ENCODE measurements at places on chromosomes 2 and 18.

DNA sequence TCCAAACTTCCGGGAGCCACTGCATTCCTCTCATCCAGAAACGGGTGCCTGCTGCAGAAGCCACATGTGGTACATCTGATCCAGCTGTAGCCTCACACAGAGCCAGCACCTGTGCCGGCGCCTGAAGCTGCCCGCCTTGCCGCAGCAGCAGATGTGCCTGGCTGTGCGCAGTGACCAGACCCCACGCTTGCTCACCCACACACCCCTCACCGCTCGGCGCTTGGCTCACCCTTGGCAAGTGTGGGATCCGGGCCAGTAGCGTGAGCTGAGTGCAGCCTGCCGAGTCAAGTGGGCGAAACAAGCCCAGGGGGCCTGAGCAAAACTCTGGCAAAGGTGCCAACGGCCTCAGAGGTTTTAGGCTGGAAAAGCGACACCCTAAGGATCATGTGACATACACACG is 220.1 kb upstream of the TMEFF2 start:
- no peak for DNase-seq

- DNase-seq: no peak
Measured at GRCh38 chr2:3073704-3074103, 303.9 kb downstream of the EIPR1 start.

GRCh38 chr18:77166523-77166922 is 33.9 kb upstream of the MBP start:
- DNase-seq: no peak

DNA sequence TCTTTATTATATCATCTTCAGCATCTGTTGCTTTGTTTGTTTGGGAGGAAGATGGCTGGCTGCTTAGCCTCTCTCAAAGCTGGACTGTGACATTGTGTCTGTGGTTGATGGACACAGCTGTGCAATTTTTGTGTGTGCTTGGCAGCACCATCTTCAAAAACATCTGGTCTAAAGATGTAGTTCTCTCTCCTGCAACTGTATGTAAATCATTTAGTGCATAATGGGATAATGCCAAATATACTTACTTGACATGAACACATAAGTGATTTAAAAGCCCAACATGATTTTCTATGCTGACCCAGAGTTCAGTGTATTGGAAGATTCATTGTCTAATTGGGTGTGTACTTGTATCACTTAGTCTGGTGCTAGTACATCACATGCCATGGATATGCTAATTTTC is 112.2 kb downstream of the MAP4K4 start:
- DNase-seq: no peak

GRCh38 chr2:104818264-104818663 is 35.7 kb upstream of the POU3F3 start:
- no peak for DNase-seq

- no peak for DNase-seq
Measured at GRCh38 chr18:34752056-34752455, 42.0 kb downstream of the DTNA start.

DNA sequence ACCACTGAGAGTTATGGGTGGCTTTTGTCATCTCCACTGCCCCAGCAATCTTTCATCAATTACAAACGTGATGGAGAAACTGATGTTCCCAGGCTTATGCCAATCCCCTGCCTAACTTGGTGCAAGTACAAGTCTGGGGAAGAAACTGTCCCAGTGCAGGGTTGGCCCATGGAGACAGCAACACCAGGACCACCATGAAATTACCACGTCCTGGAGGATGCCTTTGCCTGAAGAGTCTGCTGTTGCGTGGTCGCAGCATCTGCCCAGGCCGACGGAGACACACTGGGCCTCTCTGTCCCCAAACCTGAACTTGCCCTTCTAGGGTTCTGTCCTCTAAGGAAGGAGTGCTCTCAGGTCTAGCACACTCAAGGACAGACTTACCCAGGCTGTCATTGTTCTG is 496.8 kb upstream of the RAB6C start:
- no peak for DNase-seq

GRCh38 chr18:616380-616995 is 19.7 kb downstream of the CLUL1 start:
- DNase-seq: no peak

DNA sequence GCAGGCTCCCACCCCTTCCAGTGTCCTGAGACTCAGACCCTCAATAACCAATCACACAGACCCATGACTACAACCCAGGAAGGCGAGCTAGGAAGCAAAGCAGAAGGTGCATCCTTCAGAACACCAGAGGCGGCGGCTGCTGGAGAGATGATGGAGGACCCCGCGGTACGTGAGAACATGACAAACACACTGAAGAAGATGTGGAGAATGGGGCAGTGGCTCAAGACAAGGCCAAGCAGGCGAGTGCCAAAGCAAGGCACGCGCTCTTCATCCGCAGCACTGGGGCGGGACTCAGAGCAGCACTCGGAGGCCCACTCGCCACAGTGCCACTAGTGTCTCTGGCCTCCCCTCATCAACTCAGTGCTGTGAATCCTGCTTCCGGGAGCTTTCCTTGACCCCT is 13.7 kb downstream of the ERFE start:
- DNase-seq: no peak

DNA sequence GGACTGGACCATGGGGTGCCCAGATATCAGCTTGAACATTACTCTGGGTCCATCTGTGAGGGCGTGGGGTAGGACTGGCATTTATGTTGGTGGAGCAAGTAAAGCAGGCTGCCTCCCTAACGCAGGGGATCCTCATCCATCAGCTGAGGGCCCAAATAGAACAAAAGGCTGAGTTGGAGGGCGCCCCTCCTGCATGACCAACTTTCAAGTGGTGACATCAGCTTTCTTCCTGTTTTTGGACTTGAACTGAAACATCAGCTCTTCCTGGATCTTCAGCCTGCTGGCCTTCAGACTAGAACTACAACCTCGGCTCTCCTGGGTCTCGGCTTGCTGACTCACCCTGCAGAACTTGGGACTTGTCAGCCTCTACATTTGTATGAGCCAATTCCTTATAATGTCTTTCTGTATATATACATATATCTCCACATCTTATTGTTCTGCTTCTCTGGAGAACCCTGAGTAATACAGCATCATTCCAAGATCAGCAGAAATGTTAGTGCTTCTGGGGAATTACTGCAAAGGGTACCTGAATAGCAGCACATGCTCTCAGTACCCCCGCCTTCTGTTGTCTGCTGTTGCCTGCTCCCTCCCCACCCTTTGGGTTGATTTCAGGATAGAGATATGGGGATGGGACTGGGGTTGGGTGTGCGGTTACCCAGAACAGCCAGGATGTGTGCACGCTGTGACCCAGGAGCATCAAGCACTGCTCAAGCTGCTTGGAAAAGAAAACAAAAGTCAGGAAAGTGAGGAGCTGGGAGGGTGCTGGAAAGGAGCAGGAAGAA is 20.0 kb downstream of the TMEM127 start:
- DNase-seq: no peak

DNA sequence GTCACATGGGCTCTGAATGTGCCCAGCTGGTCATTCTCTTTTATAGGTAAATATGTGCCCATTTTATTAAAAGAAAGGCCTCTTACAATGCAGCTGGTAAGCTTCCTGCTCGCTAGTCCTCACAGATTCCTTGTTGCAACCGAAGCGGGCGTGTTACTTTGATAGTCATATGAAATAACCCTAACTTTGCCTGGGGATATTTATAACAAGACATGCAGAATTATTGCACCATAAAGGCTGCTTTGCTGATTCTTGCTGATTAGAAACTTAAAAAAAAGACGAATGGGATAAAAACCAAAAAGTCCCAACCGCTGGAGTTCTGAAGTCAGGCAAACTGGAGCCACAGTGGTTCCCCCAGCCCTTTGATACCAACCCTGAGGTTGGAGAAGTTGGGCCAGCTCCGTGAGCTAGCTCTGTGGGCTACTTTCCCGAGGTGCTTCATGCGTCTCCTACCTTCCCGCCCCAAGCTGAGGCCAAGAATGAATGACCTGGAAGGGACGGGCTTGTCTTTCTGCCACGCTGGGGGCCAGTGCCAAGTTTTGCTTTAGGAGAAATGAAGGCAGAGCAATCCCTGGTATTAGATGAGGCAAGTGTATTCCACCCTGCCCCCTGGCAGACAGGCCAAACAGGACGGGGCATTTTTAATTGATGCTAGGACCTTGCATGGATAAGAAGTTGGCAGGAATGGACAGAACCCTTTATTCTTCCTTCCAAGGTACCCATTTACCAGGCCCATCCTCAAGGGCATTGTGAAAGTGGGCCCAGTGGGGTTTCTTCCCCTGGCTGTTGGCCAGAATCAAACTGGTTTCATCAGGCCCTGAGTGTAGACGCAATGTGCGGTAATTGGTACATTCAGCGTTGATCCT is 140.4 kb downstream of the KCTD1 start:
- no peak for DNase-seq

- DNase-seq: peak; percentile 19
Measured at GRCh38 chr2:159807183-159808031, 9.4 kb upstream of the CD302 start.

DNA sequence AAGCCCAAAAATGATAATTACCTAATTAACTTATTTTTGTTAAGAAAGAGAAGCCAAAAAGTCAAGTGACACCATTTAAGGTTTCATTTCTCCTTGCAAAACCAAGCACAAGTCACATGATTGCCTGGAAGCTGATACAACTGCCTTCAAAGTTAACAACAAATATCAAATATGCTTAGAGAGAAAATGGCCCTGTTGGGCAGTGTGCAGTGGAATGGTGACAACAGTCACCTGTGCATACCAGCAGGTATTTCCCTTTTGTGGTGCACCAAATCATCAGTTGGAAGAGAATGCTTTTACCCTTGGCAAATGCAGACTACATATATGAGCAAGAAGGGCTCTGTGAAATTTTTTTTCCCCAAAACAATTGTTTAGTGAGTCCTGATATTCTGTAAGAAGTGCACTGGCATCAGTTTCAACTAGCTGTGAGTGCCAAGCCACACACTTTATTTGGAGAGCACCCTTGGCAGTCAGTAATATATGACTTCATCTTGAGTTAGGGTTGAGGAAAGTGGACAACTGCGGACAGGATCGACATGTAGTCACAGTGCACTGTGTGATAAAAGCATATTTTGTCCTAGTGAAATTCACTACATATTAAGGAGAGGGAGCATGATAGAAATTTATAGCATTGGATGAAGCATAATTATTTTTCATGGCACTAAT is 74.9 kb upstream of the DOCK10 start:
- no peak for DNase-seq

- DNase-seq: no peak
Measured at GRCh38 chr2:235841863-235842262, 326.3 kb downstream of the GBX2 start.

DNA sequence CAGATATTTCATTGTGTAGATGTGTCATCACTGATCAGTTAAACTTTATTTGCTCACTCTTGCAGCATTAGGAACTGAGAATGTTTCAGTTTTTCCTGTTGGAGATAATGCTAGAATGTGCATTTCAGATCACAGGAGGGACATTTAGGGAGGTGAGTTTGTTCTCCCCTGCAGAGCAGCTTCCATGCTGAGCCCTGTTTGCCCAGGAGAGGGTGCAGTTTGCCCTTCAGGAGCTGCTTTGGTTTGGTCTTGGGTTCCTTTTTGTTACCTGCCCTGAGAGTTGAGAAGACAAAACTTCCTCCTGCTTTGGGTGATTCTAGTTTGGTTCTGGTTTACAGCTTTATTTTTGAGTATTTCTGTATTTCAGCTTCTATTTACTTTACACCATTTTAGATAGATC is 49.9 kb downstream of the DGKD start:
- no peak for DNase-seq

DNA sequence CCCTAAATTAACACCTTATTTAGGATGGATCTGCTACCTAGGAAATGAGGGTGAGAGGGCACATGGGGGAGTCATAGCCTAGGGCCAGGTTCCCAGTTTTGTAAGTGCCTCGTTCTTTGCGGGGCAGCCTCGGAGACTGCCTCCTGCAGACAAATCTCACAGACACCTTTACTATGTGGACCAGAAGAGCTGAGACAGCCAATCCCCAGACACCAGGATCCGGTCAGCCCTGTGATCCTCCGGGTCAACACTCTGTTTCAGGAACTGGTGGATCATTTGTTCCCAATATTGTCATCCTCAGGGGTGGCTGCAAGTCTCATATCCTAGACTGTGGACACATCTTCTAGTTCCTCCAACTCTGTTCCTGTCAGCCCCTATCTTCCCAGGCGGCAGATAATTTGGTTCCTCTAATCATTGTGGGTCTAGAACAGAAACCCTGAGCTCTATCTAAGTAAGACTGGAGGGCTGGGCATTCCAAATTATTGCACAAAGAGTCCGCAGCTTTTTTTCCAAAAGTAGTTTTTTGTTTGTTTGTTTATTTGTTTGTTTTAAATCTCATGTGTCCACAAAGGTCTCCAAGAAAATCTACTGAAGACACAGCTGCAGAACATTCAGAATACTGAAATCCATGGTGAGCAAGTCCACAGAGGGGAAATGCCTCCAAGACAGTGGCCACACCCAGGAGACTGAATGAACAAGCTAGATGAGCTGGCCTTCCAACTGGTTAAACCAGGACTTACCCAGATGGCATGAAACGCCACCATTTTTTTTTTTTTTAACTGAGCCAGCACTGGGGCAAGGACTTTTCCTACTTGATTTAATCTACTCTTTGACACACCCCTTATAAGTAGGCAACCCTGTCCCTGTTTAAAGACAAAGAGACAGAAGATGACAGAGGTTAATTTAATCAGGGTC is 6.2 kb upstream of the GDF7 start:
- no peak for DNase-seq

DNA sequence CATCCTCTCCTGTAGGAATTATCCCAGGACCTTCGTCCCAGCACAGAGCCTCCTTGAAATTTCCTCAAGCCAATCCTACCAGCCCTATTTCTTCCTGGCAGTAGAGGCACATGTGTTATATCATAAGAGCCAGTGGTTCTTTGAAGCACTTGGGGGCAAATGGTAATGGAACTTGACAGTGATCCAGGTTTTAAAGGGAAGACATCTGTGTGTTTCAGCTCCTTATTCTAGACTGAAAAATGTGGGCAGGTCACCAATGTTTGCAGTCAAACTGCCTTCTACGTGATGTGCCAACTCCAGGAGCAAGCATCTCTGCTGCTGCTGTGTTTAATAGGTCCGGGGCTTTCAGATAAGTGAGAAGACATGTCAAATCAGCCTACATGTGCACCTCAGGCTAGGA is 157.1 kb downstream of the GALNT14 start:
- DNase-seq: peak; percentile 25

- DNase-seq: no peak
Measured at GRCh38 chr2:230472621-230473018, 56.6 kb downstream of the SP100 start.

- no peak for DNase-seq
Measured at GRCh38 chr18:77815666-77816338, 566.2 kb downstream of the GALR1 start.
